ENCODE measurements at places on chromosomes 4 and X.
A peak's percentile ranks its signal among the peaks of the same experiment; 100 is the strongest.

GRCh38 chr4:123474817-123475216 lies 78.2 kb downstream of the SPRY1 start:
- DNase-seq: no peak

GRCh38 chr4:14167876-14168510 lies 540.5 kb upstream of the BOD1L1 start:
- DNase-seq: no peak

DNA sequence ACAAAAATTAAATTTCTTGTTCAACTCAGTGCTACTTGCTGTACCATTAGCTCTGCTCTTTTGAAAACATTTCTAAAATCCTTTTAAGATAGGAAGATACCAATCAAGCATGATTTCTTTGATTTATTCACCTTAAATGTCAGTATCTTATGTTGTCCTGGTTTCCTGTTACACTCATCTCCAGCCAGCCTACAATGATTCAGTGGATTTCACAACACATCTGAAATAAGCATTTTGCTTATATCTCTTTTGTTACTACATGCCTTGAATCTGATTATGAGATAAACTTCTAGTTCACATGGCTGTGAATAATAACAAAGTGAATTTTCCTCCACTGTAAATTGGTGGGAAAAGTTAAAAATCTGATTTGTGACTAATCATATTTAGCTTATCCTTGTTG lies 112.5 kb upstream of the BMP3 start:
- DNase-seq: no peak

DNA sequence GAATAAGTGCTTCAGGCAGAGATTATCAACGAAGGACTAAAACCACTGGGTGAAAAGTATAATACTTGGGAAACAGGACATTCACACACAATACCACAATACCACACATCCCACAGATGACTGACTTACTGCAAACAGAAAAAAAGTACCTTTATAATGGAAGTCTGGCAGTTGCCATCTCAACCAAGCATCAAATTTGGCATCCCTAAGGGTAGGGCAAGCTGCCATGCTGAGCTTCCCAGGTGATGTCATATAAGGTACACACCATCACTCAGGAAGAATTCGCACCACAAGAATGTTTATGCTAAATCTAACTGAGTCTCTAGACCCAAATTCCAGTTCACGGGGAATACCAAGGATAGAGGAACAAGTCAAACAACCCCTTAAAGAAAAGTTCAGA lies 9.1 kb downstream of the QDPR start:
- DNase-seq: no peak

DNA sequence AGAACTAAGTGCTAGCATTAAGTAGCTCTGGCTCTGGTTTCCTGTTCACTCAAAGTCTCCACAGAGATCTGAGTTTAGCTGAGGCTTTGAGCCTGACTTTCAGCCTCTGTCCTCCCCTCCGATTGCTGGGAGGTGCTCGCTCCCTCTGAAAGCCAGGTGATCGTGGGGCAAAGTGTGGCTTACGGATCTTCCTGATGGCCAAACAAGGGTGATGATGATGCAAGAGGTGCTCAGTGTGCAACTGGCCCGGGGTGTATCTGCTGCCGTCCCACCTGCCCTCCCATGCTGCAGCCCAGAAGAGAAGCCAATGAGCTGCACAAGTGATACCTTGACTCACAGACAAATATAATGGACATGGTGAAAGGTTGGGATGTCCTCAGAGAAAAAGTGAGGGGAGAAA lies 169.2 kb upstream of the TBC1D9 start:
- DNase-seq: no peak

DNA sequence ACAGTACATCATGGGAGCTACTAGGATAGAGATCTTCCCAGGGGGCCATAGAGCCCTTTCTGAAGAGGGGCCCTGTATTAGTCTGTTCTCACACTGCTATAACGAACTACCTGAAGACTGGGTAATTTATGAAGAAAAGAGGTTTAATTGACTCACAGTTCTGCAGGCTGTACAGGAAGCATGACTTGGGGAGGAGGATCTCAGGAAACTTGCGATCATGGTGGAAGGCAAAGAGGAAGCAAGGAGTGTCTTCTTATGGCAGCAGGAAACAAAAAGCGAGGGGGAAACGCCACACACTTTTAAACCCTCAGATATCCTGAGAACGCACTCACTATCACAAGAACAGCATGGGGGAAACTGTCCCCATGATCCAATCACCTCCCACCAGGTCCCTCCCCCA lies 4.2 kb upstream of the SLC9A6 start:
- no peak for DNase-seq

- no peak for DNase-seq
Measured at GRCh38 chr4:163755013-163755412, 260.5 kb downstream of the TMA16 start.

- DNase-seq: no peak
Measured at GRCh38 chr4:69531251-69531650, 35.5 kb upstream of the UGT2B4 start.

GRCh38 chrX:3599802-3600430 lies 113.5 kb downstream of the PRKX start:
- no peak for DNase-seq

DNA sequence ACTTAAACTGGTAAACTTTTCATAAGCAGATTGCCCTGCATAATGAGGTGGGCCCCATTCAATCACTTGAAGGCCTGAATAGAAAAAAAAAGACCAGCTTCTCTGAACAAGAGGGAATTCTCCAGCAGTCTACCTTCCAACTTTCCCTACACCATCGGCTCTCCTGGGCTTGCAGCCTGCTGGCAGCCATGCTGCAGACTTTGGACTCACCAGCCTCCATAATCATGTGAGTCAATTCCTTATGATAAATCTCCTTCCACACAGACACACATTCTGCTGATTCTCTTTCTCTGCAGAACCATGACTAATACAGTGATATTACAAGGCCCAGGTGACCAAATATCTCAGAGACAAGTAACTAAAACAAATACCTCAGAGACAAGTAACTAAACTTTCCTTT lies 113.8 kb upstream of the WDR17 start:
- no peak for DNase-seq

DNA sequence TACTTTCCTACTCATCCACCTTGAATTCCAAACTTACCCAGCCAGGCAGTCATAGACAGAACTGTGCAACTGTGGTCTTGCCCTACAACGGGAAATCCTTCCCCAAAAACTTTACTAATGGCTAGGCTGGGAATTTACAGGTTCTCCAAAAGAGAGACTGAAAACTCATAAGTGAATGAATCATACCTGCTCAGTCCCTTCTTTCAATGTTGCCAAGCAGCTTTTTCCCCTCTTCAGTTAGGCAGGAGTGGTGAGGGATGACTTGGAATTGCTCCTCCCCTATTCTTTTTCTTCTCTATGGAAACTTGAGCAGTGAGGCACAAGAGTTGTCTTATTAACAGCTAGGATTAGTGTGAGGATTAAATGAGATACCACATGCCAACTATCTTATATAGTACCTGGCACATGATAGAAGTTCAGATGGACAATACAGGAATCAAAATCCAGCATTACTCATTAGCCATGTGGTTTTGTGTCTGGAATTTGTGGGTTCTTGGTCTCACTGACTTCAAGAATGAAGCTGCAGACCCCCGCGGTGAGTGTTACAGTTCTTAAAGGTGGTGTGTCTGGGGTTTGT lies 105.9 kb downstream of the TEX13A start:
- DNase-seq: no peak

GRCh38 chr4:25696409-25696808 lies 40.8 kb downstream of the SLC34A2 start:
- DNase-seq: no peak

- DNase-seq: no peak
Measured at GRCh38 chrX:55486736-55487135, 2.9 kb downstream of the USP51 start.

DNA sequence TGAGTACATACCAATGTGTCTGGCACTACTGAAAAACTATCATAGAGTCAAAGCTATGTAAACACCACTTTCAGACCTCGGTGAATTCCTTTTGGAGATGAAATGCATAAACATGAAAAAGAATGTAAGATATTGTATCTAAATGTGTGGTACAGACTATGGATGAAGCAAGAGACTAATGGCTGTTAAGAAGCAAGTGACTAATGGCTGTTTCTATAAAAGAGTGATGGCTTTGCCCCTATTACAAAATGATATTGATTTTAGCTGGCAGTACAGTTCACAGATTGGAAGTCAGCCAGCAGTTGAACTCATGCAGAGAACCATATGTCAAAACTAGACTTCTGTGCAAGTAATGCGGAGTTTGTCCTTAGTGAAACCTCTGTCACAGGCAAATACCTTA lies 359.3 kb downstream of the GRXCR1 start:
- no peak for DNase-seq

- no peak for DNase-seq
Measured at GRCh38 chrX:67725471-67725870, 181.7 kb downstream of the AR start.

- peak; percentile 28 for DNase-seq
Measured at GRCh38 chr4:15778289-15779241, at the start of gene CD38. TSS of gene CD38 (plus strand) at chr4:15778328. CDS start at chr4:15778415, 87 bp downstream.

DNA sequence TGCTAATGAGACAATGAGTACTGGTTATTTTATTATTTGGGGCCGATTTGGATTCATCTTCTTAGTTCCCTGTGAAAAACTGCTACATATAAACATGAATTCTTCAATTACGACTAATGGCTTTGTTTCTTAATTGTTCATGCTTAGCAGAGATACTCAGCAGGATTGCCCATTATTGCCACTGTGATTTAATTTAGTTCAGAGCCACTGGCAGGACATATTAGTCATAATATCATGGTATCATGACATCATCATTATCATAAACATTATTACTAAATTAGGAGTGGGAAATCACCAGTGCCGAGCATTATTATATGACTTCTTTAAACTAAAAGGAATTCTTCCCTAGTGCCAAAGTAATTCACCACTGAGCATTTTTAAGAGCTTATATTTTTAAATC lies 201.4 kb downstream of the SPOCK3 start:
- DNase-seq: no peak

DNA sequence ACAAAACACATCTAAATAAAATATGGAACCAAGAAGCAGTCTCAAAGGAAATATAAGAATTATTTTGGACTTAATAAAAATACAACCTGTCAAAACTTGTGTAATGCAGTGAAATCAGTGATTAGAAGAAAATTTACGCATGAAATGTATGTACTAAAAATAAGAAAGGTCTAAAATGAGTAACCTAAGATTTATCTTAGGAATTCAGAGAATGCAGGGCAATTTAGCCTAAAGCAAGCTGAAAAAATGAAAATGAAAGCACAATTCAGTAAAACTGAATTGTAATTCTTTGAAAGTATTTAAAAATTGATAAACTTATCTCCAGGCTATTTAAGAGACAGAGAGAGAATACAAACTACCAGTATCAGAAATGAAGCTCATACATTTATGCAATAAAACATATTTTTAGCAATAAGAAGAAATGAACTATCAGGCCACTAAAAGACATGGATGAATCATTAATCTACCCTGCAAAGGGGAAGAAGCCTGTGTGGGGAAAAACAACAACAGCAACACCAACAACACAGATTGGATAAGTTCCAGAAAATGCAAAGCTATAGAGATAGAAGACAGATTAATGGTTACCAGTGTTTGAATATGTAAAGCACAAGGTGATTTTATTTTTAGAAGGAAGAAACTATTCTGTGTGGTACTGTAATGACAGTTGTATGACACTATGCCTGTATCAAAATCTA lies 442.0 kb upstream of the ADGRL3 start:
- DNase-seq: no peak

DNA sequence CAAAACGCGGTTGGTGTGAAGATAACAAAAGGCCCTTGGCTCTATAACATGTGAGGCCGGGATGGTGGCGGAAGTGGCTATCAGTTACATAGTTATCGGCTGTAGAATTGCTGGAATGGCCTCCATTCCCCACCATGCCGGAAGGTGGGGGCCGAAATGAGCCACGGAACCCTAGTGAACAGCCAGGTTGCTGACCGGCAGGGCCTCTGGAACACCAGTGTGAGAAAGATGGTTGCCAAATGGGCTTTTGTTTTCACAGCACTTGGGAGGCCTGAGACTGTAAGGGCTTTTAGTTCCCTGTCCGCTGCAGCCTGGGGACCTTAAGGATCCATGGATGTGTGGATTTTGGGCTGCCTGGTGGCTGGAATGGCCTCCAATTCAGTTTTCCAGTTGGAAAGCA lies 23.3 kb upstream of the ARX start:
- DNase-seq: no peak

DNA sequence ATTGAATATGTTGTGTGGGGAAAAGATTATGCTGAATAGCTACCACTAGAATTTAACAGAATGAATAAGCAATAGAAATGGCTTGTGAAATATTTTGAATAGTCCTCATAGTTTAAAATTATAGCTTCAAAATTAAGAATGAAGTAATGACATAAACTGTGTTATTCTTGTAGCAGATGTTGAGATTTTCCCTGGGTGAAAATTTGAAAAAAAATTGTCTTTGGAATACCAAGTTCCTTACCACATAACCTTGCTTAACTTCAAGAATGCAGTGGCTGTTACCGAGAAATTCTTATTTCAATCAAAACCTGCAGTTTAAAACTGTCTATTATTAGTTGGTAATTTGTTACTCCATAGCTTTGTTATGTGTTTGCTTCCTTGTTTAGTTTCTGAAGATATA lies 1268.6 kb downstream of the RAPGEF2 start:
- DNase-seq: no peak

DNA sequence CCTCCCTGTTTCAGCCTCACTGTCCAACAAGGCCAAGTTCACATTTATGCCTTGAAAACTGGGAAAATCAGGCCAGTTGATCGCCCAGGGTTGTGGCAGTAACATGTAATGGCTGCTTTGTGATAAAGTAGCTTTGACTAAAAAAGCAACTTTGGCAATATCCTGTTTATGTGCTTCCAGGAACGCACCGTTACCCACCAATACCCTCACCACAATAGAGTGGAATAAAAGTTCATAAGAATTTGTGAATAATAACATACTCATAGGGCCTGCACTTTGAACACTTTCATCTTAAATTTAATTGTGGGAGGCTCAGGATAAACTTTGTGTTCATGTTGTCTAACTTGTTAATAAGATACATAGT lies 80.7 kb upstream of the MAML3 start:
- no peak for DNase-seq

DNA sequence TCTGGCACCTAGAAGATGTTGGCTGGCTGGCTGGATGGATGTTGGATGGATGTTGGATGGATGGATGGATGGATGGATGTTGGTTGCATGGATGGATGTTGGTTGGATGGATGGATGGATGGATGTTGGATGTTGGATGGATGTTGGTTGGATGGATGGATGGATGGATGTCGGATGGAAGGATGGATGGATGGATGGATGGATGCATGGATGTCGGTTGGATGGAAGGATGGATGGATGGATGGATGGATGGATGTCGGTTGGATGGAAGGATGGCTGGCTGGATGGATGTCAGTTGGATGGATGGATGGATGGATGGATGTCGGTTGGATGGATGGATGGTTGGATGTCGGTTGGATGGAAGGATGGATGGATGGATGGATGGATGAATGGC lies 96.7 kb downstream of the PSAPL1 start:
- DNase-seq: no peak

GRCh38 chr4:147289181-147289580 lies 191.7 kb upstream of the EDNRA start:
- DNase-seq: no peak

Data from stimulated activated CD4-positive, alpha-beta T cell treated with anti-CD3 and anti-CD28 coated beads, TNF-alpha, amount 100 ng/mL, for 4 hours (primary cell).